ENCODE measurements at places on chromosomes 2 and 18.

DNA sequence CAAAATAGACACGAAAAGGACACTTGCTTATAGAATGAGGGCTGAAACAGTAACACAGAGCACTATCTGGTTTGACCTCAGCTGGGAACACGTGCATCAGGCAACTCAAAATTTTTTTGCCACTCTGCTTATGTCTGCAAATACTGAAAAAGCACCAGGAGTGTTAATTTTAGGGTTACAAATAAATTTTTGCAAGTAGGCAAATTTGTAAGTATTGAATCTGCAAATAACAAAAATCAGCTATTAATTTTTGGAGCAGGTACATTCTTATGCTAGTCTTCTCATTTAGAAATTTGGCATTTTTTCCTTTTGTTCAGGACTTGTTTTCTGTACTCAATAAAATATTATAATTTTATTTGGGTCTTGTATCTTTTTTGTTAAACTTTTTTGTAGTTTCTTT lies 29.7 kb downstream of the DYTN start:
- DNase-seq = no peak

DNA sequence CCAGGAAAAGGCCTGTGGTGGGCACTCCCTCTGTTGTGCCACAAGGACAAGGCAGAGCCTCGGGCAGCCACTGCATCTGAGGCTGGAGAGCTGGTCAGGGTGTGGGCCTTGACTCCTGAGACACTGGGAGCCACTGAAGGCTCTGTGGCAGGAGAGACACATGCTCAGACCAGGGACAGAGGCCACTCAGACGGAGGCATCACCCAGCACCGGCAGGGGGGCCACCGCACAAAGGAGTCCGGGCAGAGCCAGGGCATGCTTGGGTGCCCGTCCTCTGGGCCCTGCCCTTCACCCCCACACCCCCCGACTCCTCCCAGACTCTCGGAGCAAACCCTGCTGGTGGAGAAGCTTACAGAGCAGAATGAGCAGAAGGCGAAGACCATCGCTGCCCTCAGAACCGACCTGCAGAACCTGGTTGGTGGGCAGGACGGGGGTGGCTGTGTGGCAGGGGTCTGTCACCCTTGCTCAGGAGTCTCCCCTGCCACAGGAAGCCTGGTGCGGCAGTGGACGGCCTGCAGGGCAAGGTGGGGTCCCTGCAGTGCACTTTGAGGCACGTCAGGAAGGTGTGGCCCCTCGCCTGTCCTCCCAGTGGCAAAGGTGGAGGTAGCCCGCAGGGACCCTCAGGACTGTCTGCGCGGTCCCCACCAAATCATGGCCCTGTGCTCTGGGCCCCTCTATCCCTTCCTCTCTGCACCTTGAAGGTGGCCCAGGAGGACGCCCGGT lies 26.0 kb downstream of the CROCC2 start:
- DNase-seq = no peak

GRCh38 chr2:164384434-164384833 lies 236.8 kb downstream of the GRB14 start:
- no peak for DNase-seq

GRCh38 chr18:49565101-49565500 lies 3.2 kb downstream of the LIPG start:
- no peak for DNase-seq

GRCh38 chr2:17752246-17752645 lies 1.4 kb downstream of the SMC6 start:
- no peak for DNase-seq

DNA sequence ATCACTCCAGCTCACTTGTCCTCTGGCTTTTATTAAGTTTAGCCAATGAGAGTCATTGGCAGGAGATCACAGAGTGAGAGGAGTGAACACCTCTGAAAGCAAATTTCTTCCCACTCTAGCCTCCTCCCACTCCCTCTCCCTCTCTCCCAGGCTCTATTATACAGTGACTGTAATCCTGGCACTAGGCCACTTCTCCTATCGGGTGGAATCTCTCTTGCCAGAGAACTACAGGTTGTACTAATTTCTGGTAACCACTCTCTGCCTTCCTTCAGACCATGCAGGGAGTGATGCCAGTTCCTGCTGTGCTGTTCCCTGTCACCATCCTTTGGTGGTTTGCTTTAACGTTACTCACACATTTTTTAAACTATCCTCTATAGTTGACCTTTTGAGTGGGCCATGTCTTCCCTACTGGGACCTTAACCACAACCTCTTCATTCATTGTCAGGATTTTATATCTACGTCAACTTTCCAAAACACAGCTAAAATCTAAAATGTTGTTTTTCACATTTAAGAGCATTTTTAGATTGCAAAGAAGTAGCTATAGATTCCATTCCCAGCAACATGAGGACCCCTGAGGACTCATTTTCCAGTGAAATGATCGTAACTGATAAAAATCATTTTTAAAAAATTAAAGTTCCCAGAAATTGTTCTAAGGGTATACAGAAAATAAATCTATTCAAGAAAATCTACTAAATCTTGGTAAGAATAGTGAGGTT lies 217.1 kb downstream of the MREG start:
- no peak for DNase-seq

- DNase-seq = peak; percentile 0
These were observed 322.9 kb upstream of the KCNJ3 start for GRCh38 chr2:154375579-154375931.

- no peak for DNase-seq
These were observed 3.8 kb downstream of the ITGB1BP1 start for GRCh38 chr2:9419541-9419940.

GRCh38 chr18:55488473-55488872 lies 99.5 kb downstream of the TCF4 start:
- no peak for DNase-seq

DNA sequence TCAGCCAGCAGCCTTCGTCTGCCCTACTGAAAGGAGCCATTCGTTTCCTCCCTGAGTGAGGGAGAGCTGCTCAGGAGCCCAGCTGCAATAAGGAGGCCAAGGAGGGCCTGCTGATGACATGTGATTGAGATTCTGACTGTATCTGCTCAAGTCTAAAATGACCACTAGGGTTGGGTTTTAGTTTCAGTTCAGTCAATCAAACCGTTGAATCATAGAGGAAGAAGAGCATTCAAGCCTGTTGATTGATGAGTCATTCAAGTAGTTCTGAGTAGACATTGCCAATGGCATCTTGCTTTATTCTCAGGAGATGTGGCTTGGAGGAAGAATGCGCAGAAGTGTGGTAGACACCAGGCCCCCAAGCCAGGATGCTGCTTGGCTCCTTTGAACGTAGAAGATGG lies 19.9 kb upstream of the BCL2L11 start:
- DNase-seq = no peak

DNA sequence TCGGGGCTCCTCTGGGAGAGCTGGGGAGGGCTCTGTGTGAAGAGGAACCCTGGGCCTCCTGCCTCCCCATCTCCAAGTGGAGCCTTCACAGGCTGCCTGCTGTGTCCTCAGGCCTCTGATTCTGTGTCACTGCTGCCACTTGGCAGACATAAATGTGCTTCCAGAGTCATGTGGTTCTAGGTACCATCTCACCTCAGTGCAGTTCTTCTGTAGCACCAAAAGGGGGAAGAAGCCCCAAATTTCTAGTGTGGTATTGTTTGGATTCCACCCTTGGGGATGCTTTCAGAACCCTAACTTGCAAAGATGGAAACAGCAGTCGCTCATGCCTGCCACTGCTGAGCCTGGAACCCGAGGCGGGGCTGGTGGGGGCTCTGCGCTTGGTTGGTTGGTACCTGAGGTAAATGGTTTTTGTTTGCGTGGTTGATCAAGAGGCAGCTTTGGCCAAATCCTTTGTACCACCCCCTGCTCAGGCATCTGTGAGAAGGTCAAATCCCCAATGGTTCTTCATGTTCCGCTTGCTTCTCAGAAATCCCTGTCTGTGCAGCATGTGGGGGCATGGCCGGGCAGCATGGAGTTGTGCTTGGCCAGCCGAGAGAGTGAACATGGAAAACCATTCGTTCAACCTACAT lies 27.5 kb downstream of the COA5 start:
- no peak for DNase-seq

- DNase-seq = no peak
These were observed 545.0 kb upstream of the PIK3C3 start for GRCh38 chr18:41410006-41410405.

DNA sequence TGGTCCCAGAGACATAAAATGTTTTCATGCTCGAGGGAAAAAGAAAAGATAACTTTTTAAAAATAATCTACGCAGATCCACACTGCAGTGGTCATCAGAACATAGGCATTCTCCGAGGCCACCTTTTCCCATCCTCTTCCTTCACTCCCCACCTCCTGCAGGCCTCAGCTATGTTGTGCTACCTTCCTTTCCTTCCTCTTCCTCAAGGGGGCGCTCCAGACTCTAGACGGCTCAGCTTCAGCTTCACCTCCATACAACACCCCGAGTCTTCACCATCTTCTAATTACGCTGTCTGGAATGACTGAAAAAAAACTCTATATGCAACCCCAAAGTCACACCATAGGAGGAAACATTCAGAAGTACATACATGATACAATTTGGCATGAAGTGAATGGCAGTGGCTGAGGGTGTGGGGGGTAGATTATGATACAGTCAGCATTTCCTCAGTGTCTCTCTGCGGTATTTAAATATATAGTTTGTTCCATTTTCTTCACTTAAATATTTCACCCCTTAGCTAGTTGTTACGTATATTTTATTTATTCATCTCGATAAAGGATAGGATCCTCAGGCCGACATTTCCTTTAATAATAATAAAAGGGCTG lies 583.6 kb downstream of the IRS1 start:
- no peak for DNase-seq

DNA sequence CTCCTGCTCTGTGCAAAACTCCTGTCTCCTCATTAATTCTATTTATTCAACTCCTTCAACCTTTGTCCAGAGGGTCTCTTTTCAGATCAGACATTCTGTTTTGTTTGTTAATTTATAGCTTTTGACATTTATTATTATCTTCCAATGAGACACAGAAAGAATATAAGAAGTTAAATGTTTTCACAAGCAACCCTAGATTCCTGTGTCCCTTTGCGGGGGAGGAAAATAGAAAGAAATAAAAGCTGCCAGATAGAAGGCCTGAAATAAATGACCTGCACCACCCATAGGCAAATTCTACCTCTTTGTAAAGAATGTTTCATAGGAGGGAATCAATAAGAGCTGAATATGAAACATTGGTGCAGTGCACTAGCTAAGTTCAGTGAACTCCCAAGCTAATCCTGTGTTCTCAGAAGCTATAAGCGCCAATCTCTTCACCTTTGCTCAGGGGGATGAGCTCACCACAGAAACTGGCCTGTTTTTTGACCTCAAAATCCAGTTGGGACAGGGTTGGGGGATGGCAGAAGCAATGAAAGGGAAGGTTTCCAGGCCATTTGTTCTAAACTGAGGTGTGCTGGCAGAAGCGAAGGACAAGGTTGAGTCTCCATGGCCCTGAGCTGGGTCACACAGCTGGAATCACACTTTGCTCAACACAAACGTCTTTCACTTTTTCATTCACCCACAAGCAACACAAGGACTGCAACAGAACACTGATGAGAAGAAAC lies 258.6 kb downstream of the NRXN1 start:
- no peak for DNase-seq

Data from AG09319 (cell line).